Neural crest cell (in vitro differentiated cells): ENCODE measurements at places on chromosomes 4 and X. TPM values are rescaled to one million over a fixed set of nuclear protein-coding genes. Genes with fewer than 3 reads are reported as not detected.

GRCh38 chr4:39096847-39097246, 34.8 kb downstream of the KLHL5 start:
- H3K27me3 ChIP-seq, result no peaks in the 10 kb centered on the region
- H3K27ac ChIP-seq, result no peak overlapping the region
- no peak for DNase-seq
- H3K36me3 ChIP-seq, result peaks cover 5% of the 10 kb centered on the region
- H3K4me3 ChIP-seq, result no peak overlapping the region
- H3K4me1 ChIP-seq, result no peaks in the 10 kb centered on the region

DNA sequence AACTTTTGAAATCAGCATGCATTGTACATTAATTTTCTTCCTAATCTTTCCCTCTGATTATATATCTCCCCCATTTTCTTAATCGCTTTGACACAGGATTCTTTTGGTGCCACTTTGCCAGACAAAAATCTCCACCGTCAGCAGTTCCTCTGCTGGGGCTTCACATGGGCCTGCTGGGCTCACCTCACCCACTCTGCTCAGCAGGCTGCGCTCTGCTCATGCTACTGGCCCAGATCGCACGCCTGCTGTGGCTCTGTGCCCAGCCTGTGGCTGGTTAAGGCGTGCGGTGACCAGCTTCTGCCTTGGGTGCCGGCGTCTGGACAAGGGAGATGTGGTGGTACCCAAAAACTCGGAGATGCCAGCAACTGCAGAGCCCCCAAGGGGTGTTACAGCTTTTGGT, 31.1 kb downstream of the UCHL1 start:
- H3K36me3 ChIP-seq, result no peaks in the 10 kb centered on the region
- H3K4me3 ChIP-seq, result no peak overlapping the region
- no peak overlapping the region for H3K27ac ChIP-seq
- no peak for DNase-seq
- peaks cover 3% of the 10 kb centered on the region for H3K4me1 ChIP-seq
- H3K27me3 ChIP-seq, result no peaks in the 10 kb centered on the region

- peaks cover 22% of the 10 kb centered on the region for H3K4me1 ChIP-seq
- H3K36me3 ChIP-seq, result no peaks in the 10 kb centered on the region
- peaks cover 3% of the 10 kb centered on the region for H3K27me3 ChIP-seq
- no peak for DNase-seq
Measured at GRCh38 chr4:2757426-2757825, 1.3 kb upstream of the TNIP2 start.

- DNase-seq, result peak; percentile 77
- no peaks in the 10 kb centered on the region for H3K36me3 ChIP-seq
- peaks cover 93% of the 10 kb centered on the region for H3K27me3 ChIP-seq
- no peak overlapping the region for H3K27ac ChIP-seq
- H3K4me1 ChIP-seq, result peaks cover 32% of the 10 kb centered on the region
Measured at GRCh38 chr4:80202190-80202711, 4.9 kb downstream of the PRDM8 start.

CWH43 gene
- total RNA-seq, result not detected in 2 replicates

AREG gene
- not detected in 2 replicates for total RNA-seq

TLR1 gene
- not detected in 2 replicates for total RNA-seq

F8A1 gene
- total RNA-seq, result 12.7 and 13.0 TPM in 2 replicates

DNA sequence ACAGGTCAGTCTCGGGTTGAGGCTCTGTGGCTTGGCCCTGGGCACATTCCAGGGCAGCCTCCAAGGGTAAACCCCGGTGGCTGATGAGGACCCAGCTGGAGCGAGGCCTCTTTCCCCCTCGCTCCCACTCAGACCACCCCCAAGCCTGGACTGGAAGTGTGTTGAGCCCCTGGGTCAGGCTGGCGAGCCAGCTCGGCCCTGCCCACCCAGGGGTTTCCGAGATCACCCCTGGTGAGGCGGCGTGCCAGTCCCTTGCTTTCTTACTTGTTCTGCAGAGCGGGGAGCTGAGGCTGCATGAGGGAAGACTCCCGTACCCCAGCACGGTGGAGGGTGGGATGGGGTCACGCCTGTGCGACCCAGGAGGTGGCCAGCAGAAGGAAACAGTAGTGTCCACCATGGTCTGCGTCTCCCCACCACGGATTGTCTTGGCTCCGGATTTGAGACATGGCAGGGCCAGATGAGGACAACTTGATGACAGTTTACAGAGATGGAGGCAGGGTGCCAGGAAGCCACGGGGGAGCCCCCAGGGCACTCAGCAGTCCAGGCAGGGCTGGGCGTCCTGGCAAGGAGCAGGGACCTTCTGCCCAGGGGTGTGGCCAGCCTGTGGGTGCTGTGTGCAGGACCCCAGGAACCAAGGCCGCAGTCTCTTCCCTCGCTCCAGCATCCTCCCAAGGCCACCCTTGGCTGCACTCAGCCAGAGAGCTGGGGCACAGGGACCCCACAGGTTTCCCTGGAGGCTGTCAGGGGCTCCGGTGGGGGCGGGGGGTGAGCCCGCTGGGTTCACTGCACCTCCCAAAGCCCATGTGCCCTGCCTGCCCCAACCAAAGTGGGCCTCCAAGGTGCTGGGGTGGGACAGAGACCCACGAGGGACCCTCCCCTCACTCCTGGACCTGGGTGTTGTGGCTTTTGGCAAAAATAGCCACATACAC, 6.6 kb upstream of the FGFRL1 start:
- H3K27ac ChIP-seq, result no peak overlapping the region
- H3K27me3 ChIP-seq, result peaks cover 77% of the 10 kb centered on the region
- peaks cover 7% of the 10 kb centered on the region for H3K4me1 ChIP-seq
- H3K4me3 ChIP-seq, result no peak overlapping the region
- DNase-seq, result no peak

- H3K4me1 ChIP-seq, result peaks cover 25% of the 10 kb centered on the region
- H3K27me3 ChIP-seq, result no peaks in the 10 kb centered on the region
- DNase-seq, result no peak
- H3K27ac ChIP-seq, result no peak overlapping the region
- H3K4me3 ChIP-seq, result no peak overlapping the region
Measured at GRCh38 chrX:45765767-45766166, 565.1 kb upstream of the DIPK2B start.
